ENCODE measurements at places on chromosomes 5 and 9.

DNA sequence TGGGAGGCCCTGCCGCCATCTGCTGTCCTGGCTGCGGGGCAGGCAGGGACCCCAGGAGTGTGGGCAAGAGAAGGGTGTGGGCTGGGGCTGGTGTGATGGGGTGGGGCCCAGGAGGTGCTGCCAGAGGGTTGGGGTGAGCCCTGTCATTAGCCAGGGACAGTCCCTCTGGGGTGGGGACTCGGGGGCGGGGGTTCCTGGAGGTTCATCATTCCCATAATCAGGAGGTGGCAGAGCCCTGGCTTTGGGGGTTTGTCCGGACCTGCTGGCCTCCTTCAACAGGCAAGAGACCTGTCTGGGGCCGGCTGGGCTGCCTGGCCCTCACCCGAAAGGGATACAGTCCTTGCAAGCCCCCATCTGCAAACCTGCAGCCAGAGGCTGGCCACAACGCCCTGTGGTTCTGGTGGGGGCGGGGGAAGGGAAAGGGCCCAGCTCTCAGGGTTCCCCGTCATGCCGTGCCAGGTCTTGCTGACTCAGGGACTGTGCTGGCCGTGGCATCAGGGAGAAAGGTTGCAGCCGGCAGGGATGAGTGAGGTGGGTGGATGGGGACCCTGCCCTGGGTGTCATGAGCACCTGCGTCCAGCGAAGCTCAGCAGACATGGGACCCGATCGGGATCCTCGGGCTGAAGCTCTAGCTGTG lies 65.2 kb downstream of the MRPL36 start:
- no peak for DNase-seq

DNA sequence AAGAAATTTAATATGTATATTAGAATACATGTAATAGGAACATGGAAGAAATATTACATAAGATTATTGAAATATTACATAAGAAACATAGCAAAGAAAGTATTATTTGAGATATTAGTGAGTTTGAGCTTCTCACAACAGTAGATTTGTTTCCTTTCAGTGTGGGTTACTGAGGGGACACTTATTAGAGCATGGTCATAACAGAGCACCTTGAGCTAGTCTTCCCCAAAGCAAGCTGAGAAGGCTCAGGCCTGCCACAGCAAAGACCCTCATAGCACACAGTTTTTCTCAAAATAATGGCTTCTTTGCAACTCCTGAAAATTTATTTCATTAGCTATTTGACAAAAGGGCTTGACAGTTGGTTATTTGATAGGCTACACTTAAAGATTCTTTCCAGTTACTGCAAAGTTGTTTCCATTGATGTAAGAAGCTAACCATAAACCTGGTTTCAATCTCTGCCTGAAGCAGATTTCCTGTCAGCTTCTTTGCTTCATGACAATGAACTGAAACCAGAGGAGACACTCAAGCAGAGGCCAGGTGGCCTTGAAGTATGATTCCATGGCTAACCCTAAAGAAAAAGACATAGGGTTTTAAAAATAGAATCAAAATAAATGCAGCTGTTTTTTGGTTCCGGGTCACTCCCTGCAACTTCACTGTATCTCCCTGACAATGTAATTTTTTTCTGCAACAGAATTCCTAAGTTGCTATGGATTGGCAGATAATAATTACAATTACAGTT lies 68.6 kb downstream of the ERMP1 start:
- no peak for DNase-seq

- DNase-seq, result no peak
Observed at GRCh38 chr5:96022971-96023370, 61.3 kb upstream of the ELL2 start.

DNA sequence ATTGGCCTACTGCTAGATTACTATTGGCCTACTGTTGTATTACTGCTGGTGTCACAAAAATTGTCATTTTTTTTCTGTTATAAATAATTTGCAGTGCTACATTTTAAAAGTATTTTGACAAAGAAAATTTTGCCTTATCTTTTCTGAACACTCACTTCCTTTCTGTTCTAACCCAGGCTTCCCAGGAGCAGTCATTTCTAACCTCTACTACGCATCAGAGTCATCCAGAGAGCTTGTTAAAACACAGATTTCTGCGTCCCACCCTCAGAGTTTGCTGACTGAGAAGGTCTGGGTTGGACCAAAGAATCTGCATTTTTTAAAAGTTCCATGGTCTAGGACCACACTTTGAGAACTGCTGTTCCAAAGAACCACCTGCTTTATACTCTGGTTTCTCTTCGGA lies 306.1 kb downstream of the GLIS3 start:
- DNase-seq, result no peak

DNA sequence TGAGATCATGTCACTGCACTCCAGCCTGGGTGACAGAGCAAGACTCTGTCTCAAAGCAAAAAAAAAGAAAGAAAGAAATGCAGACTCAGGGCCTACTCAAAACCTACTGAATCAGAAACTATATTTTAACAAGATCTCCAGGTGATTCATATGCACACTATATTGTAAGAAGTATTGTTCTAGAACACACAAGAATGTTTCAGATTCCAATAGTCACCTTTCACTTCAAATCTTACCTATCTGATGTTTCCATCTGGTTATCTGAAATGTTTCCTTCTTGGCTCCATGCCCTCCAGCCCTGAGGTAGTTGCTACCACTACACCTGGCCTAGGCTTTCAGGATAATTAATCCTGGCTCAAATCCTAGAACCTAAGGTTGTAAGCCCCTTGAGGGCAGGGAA lies 36.8 kb upstream of the SNX2 start:
- DNase-seq, result no peak

DNA sequence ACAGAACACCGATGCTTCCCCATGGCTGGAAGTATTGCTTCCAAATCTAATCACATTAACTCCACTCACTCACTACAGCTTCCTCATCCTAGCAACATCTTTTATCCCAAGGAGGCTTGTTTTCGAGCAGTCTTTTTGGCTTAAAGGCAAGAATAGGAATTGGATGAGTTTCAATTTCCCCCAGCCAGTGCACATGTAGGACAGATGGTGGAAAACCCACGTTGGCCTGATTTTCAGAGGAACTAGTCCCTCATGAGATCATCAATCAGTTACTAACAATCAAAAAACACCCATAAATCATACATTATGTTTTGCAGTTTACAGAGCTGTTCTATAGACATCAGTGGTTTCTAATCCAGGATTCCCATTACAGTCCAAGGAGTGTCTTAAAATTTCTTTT lies 48.5 kb upstream of the AGXT2 start:
- DNase-seq, result no peak

DNA sequence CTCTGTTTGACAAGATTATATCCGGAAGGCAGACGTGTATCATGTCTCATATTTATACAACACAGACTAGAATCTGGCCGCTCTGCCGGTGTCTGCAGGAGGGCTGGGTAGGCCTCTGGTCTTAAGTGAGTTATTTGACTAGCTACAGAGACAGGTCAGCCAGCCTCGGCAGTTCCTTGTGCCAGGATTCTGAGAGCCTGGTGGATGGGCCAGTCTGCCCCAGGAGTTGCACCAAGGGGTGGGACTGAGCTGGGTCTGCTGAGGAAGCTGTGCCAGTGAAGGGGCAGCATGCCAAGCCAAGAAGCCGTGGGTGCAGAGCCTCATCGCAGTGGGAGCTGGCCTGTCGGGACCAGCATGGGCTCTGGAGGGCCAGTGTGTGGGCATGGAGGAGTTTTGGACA lies 7.1 kb downstream of the SNX18 start:
- no peak for DNase-seq

DNA sequence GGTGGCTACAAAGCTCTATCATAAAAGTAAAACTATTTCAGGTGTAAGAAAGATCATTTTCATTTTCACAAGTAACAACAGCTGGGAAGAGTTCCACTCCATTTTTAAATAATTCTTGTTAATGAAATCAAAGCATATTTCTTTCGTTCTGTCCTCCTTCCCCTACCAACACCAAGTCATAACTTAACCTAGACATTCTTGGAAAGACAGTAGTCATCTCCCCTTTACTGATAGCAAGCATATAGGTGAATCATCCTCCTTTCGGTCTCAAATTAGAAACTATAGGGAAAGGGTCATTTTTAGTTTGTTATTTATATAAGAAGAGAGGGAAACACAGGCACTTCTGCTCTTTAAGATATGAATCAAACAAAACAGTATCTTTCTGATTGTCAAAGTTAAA lies 38.2 kb downstream of the MPDZ start:
- no peak for DNase-seq

DNA sequence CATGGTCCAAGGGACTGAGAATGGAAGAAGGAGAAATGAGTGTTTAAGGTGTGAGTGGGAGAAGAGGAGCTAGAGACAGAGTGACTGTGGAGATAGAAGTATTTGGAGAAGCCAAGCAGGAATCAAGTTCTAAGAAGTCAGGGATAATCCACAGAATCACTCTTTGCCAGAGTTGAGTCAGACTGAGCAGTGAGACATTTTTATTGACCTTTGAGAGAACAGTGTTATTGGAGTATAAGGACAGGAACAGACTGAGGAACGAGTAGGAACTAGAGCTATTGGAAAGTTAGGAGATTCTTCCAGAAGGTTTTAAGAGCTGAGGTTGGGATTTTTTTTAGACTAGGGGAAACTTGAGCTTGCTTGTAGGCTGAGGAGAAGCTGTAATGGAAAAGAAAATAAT lies 37.2 kb downstream of the RCL1 start:
- DNase-seq, result no peak

GRCh38 chr5:35125746-35126145 lies 78.0 kb upstream of the AGXT2 start:
- no peak for DNase-seq

GRCh38 chr5:119541716-119542115 lies 87.6 kb upstream of the FAM170A start:
- DNase-seq, result no peak

DNA sequence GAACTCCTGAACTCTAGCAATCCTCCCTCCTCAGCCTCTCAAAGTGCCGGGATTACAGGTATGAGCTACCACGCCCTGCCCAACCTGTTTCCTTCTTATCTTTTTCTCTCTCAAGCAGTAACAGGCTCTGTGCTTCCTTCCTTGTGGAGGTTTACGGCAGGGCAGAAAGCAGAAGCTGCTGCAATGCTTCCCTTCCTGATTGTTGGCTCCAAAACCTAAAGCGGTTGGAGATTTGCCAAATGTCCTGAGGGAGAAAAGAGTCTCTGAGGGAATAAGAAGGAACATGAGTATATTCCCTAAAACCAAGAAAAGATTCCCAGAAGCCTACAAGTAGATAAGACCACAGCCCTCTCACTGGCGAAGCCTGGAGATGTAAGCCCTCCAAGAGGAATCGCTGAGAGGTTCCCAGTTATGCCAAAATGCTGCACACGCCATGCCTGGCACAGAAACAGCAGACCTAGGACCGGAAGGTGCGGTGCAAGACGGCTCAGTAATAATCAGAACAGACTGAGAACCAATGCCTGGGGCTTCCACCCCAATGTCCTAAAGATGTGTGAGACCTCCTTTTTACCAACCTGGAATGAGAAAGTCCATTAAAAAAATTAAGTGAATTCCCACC lies 73.2 kb downstream of the APTX start:
- no peak for DNase-seq

DNA sequence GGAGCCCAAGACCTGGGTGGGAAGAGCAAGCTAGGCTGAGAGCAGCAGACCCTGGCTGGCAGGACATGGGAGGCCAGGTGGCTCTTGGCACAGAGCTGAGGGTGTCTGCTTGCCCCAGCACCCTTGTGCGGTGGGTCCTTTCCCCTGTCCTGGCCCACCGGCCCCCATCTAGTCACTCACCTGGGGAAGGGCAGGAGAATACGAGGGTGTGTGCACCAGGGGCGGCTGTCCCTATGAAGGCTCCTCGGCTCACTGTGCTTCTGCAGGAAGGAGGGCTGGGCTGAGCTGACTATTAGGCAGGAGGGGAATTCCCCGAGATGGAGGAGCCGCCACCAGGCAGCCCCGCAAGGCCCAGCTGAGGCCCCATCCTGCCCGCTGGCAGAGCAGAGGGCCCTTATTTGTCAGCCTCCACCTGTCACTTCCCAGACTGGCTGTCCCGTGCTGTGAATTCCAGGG lies 6.1 kb upstream of the TNIP1 start:
- DNase-seq, result no peak

- DNase-seq, result peak; percentile 40
Observed at GRCh38 chr9:6680797-6681146, 35.2 kb upstream of the GLDC start.

DNA sequence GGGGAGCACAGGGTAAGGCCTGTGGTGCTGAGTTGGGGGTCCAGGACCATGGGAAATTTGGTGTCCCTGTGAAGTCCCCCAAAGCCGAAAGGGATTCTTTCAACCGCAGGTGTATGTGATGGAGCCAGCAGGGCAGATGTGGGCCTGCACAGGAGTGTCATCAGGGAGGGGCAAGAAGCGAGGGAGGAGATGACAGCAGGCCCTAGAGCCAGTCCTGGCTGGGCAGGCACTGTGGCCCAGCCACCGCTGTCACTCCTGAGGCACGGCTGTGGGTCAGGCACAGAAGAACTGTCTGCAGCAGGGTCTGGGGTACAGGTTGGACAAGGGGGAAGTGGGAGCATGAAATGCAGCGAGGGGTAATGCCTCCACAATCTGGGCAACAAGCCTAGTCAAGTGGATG lies 4.8 kb downstream of the HK3 start:
- no peak for DNase-seq

- DNase-seq, result no peak
Observed at GRCh38 chr5:116225281-116225922, 140.6 kb downstream of the COMMD10 start.

DNA sequence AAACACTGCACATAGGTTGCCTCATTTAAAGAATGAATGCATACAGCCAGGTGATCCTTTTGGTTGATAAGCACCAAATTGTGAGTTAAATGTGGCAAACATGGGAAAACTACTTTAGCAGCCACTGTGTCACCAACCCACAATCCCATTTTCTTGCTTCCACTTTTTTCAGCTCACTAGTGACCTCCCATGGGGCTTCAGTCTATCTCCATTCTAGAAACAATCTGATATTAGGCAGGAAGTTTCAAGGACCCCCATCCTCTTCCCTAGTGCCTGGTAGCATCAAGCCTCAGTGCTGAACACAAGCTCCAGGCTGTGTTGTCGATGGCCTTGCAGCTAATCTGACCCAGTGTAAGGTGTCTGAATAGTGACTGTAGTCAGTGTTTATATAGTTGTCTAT lies 66.2 kb downstream of the PLPPR1 start:
- no peak for DNase-seq

- no peak for DNase-seq
Observed at GRCh38 chr5:181167814-181168488, 20.6 kb downstream of the OR2V2 start.

DNA sequence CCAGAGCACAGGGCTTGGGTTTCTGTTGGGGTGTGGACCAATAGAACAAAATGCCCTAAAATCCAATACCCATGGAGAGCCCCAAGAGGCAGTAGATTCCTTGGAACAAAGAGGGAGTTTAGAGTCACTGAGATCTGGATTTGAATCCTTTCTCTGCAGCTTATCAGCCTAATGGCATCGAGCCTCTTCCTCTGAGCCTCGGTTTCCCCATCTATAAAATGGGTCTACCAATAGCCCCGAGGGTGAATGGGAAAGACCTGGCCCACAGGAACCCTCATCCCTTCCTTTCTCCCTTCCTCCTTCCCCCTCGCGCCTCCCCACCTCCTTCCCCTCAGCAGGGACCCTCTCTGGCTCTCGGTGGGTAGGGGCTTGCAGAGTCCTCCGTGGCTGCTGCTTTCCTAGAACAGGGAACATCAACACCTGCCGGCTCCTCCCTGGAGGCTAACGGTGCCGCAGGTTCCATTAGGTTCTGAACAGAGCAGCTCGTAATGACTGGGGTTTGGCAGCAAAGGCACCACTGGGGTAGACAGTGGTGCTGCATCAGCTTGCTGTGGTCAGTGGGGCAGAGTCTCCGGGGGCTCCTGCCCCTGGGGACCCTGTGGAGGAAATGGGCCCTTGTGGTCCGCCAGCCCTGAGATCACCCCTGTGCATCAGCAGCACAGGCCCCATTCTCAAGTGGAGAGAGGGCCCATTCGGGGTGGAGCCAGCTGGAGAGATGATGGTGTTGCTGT lies 40.3 kb downstream of the NEK6 start:
- no peak for DNase-seq

GRCh38 chr5:165108809-165109208 lies 1603.4 kb downstream of the MAT2B start:
- DNase-seq, result no peak
